Natural killer cell treated with Interleukin-12 subunit alpha and Interleukin-12 subunit beta and Interleukin-15 and Interleukin-18, amount 100 ng/mL, for 72 hours (primary cell): ENCODE measurements at places on chromosomes 5 and 9. TPM values are rescaled to one million over a fixed set of nuclear protein-coding genes. Genes with fewer than 3 reads are reported as not detected.
A peak's percentile ranks its signal among the peaks of the same experiment; 100 is the strongest.

SPINK5 gene
- total RNA-seq = not detected

DNA sequence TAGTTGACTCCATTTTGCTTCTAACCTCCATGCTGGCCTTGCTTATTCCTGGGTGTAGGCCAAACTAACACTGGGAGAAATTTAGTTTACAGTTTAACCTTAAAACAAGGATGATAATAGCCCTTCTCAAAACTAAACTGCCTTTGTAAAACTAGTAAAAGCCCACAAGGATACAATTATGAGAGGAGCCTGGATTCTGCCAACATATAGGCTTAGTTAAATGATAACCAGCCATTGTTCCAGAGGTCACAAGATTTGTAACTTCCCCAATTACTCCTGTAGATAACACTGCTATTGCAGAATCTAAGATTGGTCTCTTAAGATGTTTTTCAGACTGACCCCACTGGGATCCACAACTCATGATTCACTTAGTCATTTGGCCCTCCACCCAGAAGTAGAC, 2300.3 kb upstream of the C9orf72 start:
- DNase-seq = no peak

GRCh38 chr5:107157809-107158208, 512.9 kb downstream of the EFNA5 start:
- DNase-seq = no peak

DNA sequence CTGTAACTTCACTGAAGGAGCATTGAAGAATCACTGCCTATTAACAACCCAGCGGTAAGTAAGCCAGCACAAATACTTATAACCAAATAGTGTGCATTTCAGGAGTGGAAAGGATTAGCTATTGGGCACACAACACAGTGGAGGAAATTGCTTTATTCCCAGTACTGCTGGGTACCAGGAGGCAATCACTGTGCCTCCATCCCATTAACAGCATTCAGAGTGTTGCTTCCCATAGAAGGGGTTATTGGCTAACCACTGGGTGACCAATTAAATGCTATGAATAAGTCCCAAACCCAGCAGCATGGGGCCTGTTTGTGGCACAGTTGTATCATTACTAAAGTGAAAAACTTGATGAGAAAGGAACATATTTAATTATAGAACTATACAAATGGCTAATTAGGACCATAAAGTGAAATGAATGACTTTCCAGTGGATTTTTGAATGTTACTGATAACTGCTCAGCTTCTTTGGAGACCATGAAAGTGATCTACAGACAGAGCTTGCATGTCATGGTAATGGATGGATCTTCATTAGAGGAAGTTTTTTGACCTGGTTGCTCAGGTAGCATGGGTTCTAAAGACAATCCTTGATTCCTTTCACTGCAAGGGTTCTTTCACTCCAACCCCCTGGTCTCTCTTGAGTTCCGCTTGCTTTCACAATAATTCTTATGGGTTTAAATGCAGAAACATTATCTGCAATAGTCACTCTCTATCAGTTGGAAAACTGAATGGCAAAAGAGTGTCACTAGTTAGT, 413.3 kb upstream of the RORB start:
- DNase-seq = no peak

GRCh38 chr9:4970970-4971641, 14.0 kb upstream of the JAK2 start:
- peak; percentile 75 for DNase-seq

DNA sequence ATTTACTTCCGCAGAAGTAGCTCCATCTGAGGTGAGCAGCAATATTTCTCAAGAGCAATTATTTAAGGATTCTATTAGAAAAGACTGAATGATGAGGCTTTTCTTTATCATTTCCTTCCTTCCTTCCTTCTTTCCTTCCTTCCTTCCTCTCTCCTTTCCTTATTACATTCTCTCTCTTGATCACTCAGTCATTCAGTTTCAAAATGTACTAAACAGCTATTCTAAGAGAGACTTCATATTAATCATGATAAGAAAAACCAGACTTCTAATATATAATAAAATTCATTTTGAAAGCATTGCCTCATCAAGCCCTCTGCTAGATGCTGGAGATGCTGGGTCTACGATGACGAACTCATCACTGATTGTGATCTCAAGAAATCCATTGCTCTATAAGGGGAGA, 30.4 kb upstream of the PAPPA start:
- no peak for DNase-seq

GRCh38 chr9:479971-480350, 265.3 kb downstream of the DOCK8 start:
- DNase-seq = no peak
